Activated naive CD4-positive, alpha-beta T cell treated with Interleukin-2 at 50 U/mL for 16 hours (primary cell): ENCODE measurements at places on chromosomes 3 and 15.
A peak's percentile ranks its signal among the peaks of the same experiment; 100 is the strongest.

DNA sequence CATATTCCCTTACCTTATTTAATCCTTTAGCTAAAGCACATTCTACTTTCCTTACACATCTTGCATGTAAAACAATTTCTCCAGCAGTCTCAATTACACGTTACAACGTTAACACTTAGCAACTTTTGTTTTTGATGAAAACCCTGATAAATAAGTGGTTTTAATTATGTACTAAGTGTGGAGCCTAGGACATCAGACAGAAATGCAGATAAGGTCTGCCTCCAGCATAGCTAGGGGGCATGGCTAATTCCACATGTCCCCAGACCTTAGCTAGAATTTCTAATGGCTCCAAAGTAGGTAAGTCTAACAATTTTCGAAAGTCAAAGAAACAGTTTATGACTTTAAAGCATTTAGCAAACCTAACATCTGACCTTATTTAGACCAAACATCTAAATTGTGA, 77.4 kb upstream of the TERB2 start:
- DNase-seq: no peak

GRCh38 chr3:38255627-38256026, 10.0 kb upstream of the SLC22A13 start:
- no peak for DNase-seq

GRCh38 chr15:88835646-88836045, 32.4 kb downstream of the ACAN start:
- no peak for DNase-seq

DNA sequence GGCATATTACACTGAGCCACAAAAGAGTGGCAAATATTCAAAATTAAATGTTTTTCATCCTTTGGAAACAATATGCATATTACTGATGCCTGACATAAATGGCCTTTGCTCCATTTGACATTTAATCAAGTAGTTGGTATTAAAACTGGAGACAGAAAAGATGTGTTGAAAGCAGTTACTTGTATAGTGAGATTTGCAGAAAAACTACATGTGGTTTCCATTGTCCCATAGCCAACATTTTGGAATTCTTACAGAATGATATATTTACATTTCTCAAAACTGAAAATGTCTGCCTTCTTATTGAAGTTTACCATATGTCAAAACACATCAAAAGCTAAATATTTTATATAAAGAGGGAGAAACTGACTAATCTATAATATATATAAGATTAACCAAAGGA, 21.6 kb downstream of the SHOX2 start:
- no peak for DNase-seq

DNA sequence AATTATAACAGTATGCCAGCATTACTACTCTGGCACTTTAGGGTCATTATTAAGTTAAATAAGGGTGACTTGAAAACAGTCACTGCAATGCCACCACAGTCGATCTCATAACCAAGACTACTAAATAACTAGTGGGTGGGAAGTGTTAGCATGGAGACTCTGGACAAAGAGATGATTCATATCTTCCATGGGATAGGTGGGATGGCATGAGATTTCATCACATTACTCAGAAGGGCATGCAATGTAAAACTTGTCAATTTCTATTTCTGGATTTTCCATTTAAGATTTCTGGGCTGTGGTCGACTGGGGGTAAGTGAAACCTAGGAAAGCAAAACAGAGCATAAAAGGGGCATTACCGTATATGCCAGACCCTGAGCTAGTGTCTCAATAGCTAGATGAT, 538.9 kb upstream of the GRM7 start:
- no peak for DNase-seq

DNA sequence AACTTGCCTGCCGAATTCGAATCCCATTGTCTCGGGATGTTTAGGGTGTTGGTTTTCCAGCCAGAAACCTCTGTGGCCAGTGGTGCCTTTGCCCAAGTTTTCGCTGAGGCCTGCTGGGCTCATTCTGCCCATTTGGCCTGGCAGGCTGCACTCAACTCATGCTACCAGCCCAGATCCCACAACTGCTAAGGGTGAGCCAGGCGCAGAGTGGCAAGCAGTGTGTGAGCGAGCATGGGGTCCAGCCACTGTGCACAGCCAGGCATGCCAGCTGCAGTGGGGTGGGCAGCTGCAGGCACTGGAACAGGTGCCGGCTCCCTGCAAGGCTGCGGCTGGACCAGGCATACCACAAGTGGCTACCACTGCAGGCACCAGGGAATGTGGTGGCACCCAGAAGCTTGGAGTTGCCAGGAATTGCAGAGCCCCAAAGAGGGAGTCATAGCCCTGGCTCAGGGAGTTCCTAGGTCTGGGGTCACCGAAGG, 151.4 kb upstream of the P2RY1 start:
- DNase-seq: no peak

- DNase-seq: no peak
Observed at GRCh38 chr3:114567771-114568170, 273.9 kb downstream of the TIGIT start.

DNA sequence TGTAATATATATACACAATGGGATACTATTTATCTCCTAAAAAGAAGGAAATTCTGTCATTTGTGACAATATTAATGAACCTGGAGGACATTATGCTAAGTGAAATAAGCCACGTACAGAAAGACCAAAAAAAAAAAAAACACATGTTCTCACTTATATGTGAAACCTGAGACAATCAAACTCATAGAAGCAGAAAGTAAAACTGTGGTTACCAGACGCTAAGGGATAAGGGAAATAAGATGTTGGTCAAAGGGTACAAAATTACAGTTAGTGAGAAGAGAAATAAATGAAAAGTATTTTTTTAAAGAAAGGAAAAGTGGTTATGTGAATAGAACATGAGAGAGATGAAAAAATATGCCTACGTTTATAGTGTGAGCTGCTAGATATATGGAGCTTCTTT, 101.1 kb downstream of the CPNE4 start:
- no peak for DNase-seq

- no peak for DNase-seq
Observed at GRCh38 chr15:47586653-47587224, 130.6 kb upstream of the SEMA6D start.

DNA sequence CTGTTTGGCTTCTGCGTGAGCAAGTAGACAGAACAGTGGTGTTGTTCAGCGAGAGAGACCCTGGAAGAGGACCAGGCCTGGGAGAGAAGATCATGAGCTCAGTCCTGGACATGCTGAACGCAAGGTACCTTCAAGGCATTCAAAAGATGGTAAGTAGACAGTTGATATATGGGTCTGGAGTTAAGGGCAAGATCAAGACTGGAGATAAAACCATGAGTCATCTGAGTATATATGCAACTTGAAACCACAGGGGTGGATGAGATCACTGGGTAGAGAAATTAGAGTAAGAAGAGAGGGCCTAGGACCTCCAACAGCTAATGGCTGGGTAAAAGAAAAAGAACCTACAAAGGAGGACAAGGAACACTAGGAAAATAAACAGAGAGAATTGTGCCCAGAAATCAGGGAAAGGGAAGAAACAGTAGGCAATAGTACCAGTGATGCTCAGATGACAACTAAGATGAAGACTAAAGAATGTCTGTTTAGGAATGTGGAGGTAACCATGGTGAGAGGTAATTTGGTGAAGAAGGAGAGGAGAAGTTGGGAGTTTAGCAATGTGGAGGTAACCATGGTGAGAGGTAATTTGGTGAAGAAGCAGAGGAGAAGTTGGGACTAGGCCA, 343.2 kb upstream of the ADAMTS9 start:
- DNase-seq: no peak

DNA sequence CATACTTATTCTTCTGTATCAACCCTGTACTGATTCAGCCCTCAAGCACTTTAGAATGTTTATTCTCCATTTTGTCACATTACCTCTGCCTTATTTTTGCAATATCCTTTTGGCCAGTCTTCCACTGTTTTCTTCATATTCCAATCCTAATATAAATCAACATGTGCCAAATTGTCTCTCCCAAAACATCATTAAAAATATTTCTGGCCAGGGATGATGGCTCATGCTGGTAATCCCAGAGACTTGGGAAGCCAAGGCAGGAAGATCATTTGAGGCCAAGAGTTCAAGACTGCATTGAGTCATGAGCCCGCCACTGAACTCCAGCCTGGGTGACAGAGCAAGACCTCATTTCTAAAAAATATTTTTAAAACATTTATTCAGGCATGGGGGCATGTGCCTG, 641.4 kb upstream of the CBLB start:
- DNase-seq: no peak

GRCh38 chr15:33971811-33972210, 3.5 kb downstream of the CHRM5 start:
- DNase-seq: no peak

GRCh38 chr3:57982561-57983243, 25.5 kb upstream of the FLNB start:
- no peak for DNase-seq

GRCh38 chr3:70811880-70812279, 499.4 kb upstream of the MDFIC2 start:
- DNase-seq: no peak

- no peak for DNase-seq
Observed at GRCh38 chr3:25257026-25257425, 171.0 kb upstream of the RARB start.

- peak; percentile 62 for DNase-seq
Observed at GRCh38 chr3:197878427-197878826, 71.6 kb upstream of the RPL35A start.

DNA sequence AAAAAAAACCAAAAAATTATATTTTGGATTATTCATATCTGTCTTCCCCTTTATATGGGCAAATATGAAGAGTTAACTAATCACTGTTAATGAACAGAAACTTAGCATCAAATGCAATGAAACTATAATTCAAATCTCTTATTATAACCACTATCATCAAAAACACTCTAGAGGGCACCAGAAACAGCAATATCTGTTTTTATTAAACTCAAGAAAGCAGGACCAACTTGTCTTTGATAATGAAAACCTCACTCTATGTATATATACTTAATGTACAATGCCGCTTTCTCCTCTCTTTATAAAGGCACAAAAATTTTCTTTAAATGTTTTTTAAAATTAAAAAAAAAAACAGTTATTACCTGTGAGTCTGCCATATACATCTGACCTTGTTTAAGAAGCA, 92.7 kb downstream of the UACA start:
- no peak for DNase-seq

DNA sequence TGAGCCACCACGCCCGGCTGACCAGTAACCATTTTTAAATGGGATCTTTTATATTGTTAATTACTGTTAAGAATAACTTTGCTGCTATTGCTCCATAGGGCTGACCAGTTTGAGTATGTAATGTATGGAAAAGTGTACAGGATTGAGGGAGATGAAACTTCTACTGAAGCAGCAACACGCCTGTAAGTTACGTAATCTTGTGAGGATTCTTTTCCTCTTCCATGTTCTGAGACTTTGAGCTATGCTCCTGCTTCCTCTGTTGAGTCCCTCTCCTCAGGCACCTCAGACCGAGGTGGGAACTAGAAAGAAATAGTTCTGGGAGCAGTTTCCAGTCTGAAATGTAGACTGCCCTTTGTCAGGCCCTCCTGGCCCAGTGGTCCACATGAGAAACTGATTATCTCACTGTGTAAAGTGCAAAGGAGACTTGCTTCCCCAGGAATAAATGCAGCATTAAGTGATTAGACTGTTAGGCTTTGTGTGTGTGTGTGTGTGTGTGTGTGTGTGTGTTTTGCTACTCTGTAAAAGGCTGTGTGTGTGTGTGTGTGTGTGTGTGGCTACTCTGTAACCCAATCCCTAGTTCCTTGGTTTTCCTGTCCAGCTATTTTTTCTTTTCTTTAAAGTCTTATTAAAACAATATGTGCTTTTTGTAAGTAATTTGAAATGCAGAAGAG, 5.2 kb downstream of the POLR2H start:
- DNase-seq: no peak

DNA sequence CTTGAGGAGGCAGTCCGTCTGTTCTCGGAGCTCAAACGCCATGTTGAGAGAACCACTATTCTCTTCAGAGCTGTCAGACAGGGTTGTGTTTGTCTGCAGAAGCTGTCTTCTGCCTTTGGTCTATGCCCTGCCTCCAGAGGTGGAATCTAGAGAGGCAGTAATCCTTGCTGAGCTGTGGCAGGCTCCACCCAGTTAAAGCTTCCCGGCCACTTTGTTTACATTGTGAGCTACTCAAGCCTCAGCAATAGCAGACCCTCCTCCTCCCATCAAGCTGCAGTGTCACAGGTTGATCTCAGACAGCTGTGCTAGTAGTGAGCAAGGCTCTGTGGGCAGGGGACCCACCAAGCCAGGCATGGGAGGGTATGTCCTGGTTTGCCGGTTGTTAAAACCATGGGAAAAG, 8.9 kb downstream of the OR5AC2 start:
- DNase-seq: no peak

DNA sequence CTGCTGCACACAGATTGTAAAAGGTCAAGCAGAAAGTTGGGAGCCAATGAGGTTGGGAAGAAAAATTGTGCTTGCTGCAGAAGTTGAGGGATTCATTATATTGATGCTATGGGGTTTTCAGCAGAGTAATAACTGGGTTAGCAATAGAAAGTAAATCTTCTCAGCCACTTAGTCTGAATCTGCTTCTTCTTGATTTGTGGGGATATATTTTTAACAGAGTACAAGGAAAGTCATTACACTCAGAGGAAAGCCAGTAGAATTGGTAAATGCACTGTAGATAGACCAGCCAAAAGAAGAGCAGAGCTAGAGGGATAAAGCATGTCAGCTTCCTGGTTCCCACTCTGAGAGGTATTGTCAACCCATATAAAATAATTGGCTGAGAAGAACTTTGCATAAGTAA, 663.6 kb downstream of the NLGN1 start:
- DNase-seq: no peak

- DNase-seq: no peak
Observed at GRCh38 chr15:51938286-51938685, 33.3 kb downstream of the LEO1 start.

GRCh38 chr3:66196633-66197032, 24.2 kb upstream of the SLC25A26 start:
- DNase-seq: no peak

DNA sequence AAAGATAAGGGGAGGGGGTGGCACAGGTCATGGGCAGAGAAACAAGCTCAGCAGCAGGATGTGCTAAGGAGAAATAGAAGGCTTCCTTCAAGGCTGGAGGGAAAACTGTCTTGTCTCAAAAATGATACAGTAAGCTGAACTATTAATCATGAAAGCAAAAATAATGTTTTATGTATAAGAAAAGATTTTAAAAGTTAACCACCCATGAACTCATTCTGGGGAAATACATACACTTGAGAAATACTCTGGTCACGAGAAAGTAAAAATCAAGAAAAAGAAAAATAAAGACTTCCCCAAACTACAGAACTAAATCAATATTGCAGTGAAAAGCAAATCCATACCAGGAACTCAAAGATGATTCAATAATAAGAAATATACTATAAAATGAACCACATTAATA, 80.7 kb downstream of the KLF13 start:
- no peak for DNase-seq

- DNase-seq: no peak
Observed at GRCh38 chr3:20462226-20462625, 276.2 kb upstream of the SGO1 start.

- DNase-seq: no peak
Observed at GRCh38 chr15:22956978-22957260, 23.2 kb downstream of the CYFIP1 start.

GRCh38 chr3:132034486-132035464, at the start of gene CPNE4:
Gene CPNE4, minus strand, starts transcription at chr3:132035014.
- peak; percentile 47 for DNase-seq
